Cerebellum (tissue), 4 donors: ENCODE measurements at places on chromosomes 16 and 17.

GRCh38 chr16:17784073-17784472 lies 313.3 kb upstream of the XYLT1 start:
- DNase-seq, result no peak

DNA sequence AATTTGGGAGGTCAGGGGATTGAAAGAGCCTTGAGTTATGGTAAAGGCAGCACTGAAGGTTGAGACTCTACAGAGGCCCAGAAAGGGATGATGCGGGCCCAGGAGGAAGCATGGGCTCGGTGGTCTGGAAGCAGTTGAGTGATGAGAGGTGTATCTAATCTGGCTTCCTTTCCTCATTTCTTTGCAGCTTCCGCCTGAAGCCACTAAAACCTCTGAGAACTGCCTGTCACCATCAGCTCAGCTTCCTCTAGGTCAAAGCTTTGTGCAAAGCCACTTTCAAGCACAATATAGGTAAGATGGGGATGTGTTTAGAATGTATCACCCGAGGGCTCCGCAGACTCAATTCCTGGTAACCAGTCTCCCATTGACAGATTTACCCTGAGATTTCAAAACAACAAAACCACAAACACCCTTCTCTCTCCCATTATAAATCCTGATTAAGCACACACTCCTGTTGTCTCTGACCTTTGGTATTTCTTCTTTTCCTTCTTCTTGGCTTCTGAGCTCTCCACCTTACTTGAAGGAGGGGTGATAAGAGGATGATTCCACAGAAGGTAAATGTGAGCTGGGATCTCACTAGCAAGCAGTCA lies 21.2 kb downstream of the USP43 start:
- no peak for DNase-seq

GRCh38 chr17:28341516-28341915 lies 6.0 kb downstream of the TNFAIP1 start:
- no peak for DNase-seq

DNA sequence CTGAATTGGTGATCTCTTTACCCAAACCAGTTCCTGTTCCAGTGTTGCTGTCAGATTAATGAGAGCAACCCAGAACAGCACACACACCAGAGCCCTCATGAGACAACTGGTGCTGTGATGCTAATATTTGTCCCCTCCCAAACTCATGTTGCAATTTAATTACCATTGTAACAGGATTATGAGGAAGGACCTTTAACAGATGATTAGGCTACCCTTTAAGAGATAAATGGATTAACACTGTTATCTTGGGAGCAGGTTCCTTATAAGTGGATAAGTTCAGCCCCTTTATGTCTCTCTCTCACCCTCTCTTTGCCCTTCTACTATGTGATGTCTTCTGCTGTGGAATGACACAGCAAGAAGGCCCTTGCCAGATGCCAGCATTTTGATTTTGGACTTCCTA lies 1.1 kb upstream of the CCDC182 start:
- DNase-seq, result no peak
